ENCODE measurements at places on chromosomes 2 and 18. TPM values are rescaled to one million over a fixed set of nuclear protein-coding genes. Genes with fewer than 3 reads are reported as not detected.
A peak's percentile ranks its signal among the peaks of the same experiment; 100 is the strongest.

- no peak overlapping the region for H3K4me3 ChIP-seq
- H3K4me1 ChIP-seq, result no peaks in the 10 kb centered on the region
- no peak overlapping the region for H3K27ac ChIP-seq
- H3K27me3 ChIP-seq, result peaks cover 15% of the 10 kb centered on the region
- DNase-seq, result no peak
- no peaks in the 10 kb centered on the region for H3K36me3 ChIP-seq
These were observed 1071.7 kb downstream of the RPIA start for GRCh38 chr2:89763254-89763580.

- no peak overlapping the region for H3K4me3 ChIP-seq
- no peaks in the 10 kb centered on the region for H3K27me3 ChIP-seq
- H3K36me3 ChIP-seq, result no peaks in the 10 kb centered on the region
- no peaks in the 10 kb centered on the region for H3K4me1 ChIP-seq
- no peak overlapping the region for H3K27ac ChIP-seq
- DNase-seq, result no peak
These were observed 657.6 kb upstream of the SYT4 start for GRCh38 chr18:43934781-43935471.

Gene NEU2
- total RNA-seq, result not detected

GRCh38 chr2:241363426-241363825 lies 7.3 kb downstream of the FARP2 start:
- H3K27ac ChIP-seq, result peak overlapping the region; percentile 16
- H3K27me3 ChIP-seq, result no peaks in the 10 kb centered on the region
- no peaks in the 10 kb centered on the region for H3K36me3 ChIP-seq
- peaks cover 25% of the 10 kb centered on the region for H3K4me1 ChIP-seq

Gene CNGA3
- not detected for total RNA-seq

- H3K4me1 ChIP-seq, result peaks cover 15% of the 10 kb centered on the region
- H3K27me3 ChIP-seq, result peaks cover 30% of the 10 kb centered on the region
- no peak overlapping the region for H3K27ac ChIP-seq
- no peak overlapping the region for H3K4me3 ChIP-seq
These were observed 5.5 kb upstream of the RMDN2 start for GRCh38 chr2:37919631-37920032.

DNA sequence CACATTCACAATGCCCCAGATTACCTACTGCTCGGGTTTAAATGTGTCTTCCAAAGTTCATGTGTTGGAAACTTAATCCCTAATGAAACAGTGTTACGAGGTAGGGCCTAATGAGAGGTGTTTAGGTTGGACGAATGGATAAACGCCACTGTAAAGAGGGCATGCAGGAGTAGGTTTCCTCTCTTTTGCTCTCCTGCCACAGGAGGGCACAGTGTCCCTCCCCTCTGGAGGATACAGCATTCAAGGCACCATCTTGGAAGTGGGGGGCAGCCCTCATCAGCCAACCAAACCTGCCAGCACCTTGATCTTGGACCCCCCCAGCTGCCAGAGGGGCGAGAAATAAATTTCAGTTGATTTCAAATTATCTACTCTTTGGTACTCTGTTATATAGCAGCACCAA lies 103.5 kb downstream of the TSHZ1 start:
- no peaks in the 10 kb centered on the region for H3K4me1 ChIP-seq
- H3K27me3 ChIP-seq, result peaks cover 24% of the 10 kb centered on the region
- H3K27ac ChIP-seq, result no peak overlapping the region
- H3K4me3 ChIP-seq, result no peak overlapping the region
- peaks cover 3% of the 10 kb centered on the region for H3K36me3 ChIP-seq

GRCh38 chr2:165868211-165868610 lies 74.2 kb upstream of the GALNT3 start:
- H3K27me3 ChIP-seq, result no peaks in the 10 kb centered on the region
- peaks cover 7% of the 10 kb centered on the region for H3K36me3 ChIP-seq
- DNase-seq, result no peak
- peaks cover 2% of the 10 kb centered on the region for H3K4me1 ChIP-seq
- H3K27ac ChIP-seq, result no peak overlapping the region

Gene RELCH
- 49.0 TPM for total RNA-seq

- DNase-seq, result no peak
- peaks cover 36% of the 10 kb centered on the region for H3K27me3 ChIP-seq
- peaks cover 2% of the 10 kb centered on the region for H3K4me1 ChIP-seq
These were observed 40.3 kb downstream of the HRH4 start for GRCh38 chr18:24500766-24501165.

- no peaks in the 10 kb centered on the region for H3K4me1 ChIP-seq
- no peaks in the 10 kb centered on the region for H3K27me3 ChIP-seq
- no peak overlapping the region for H3K4me3 ChIP-seq
- H3K36me3 ChIP-seq, result no peaks in the 10 kb centered on the region
- no peak for DNase-seq
These were observed 80.2 kb upstream of the COL3A1 start for GRCh38 chr2:188893972-188894371.

Gene IL36G
- not detected for total RNA-seq

DNA sequence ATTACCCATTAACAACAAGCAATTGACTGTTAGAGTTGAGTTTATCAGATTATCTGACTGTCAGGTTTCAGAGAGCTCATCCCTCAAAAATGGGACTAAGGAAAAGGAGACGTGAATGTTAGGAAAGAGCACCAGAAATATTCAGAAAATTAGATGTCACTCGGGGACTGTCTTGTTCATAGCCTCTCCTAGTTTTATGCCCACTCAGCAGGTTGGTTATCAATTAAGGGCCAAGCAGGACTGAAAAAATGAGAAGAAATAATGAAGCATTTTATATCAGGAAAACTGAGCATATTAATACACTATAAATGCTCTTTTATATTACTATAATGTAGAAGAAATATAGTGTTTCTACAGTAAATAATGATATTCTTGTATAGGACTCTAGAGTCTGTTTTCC lies 188.1 kb upstream of the NRXN1 start:
- no peaks in the 10 kb centered on the region for H3K4me1 ChIP-seq
- H3K27ac ChIP-seq, result no peak overlapping the region
- no peaks in the 10 kb centered on the region for H3K36me3 ChIP-seq
- no peak overlapping the region for H3K4me3 ChIP-seq
- no peaks in the 10 kb centered on the region for H3K27me3 ChIP-seq
- no peak for DNase-seq

Gene ABHD1
- total RNA-seq, result 0.65 TPM

GRCh38 chr2:216554286-216554685 lies 55.6 kb downstream of the RPL37A start:
- H3K4me3 ChIP-seq, result no peak overlapping the region
- DNase-seq, result no peak
- no peaks in the 10 kb centered on the region for H3K4me1 ChIP-seq
- H3K36me3 ChIP-seq, result no peaks in the 10 kb centered on the region

Gene RTN4
- 92.7 TPM for total RNA-seq

- H3K27ac ChIP-seq, result no peak overlapping the region
- H3K27me3 ChIP-seq, result no peaks in the 10 kb centered on the region
- no peak overlapping the region for H3K4me3 ChIP-seq
- H3K36me3 ChIP-seq, result peaks cover 3% of the 10 kb centered on the region
- H3K4me1 ChIP-seq, result peaks cover 16% of the 10 kb centered on the region
- no peak for DNase-seq
These were observed 73.2 kb downstream of the EMILIN2 start for GRCh38 chr18:2920027-2920426.

Gene IL37
- total RNA-seq, result not detected

Gene SERPINB3
- not detected for total RNA-seq

Gene PXDN
- total RNA-seq, result not detected

- no peaks in the 10 kb centered on the region for H3K27me3 ChIP-seq
- H3K4me3 ChIP-seq, result no peak overlapping the region
- peaks cover 4% of the 10 kb centered on the region for H3K36me3 ChIP-seq
These were observed 66.8 kb upstream of the FOSL2 start for GRCh38 chr2:28325567-28326468.

GRCh38 chr2:136495636-136496035 lies 269.7 kb upstream of the THSD7B start:
- no peak overlapping the region for H3K27ac ChIP-seq
- no peak overlapping the region for H3K4me3 ChIP-seq
- no peaks in the 10 kb centered on the region for H3K36me3 ChIP-seq
- peaks cover 37% of the 10 kb centered on the region for H3K27me3 ChIP-seq
- no peak for DNase-seq

Gene RPE
- total RNA-seq, result 12.4 TPM

- no peak overlapping the region for H3K27ac ChIP-seq
- DNase-seq, result no peak
- peaks cover 14% of the 10 kb centered on the region for H3K27me3 ChIP-seq
- H3K4me1 ChIP-seq, result no peaks in the 10 kb centered on the region
- H3K4me3 ChIP-seq, result no peak overlapping the region
These were observed 34.2 kb upstream of the CCNT2 start for GRCh38 chr2:134884435-134884834.

- peaks cover 34% of the 10 kb centered on the region for H3K27me3 ChIP-seq
- H3K4me1 ChIP-seq, result no peaks in the 10 kb centered on the region
- no peak for DNase-seq
- H3K4me3 ChIP-seq, result no peak overlapping the region
- no peaks in the 10 kb centered on the region for H3K36me3 ChIP-seq
These were observed 62.2 kb downstream of the OSBPL6 start for GRCh38 chr2:178256382-178257042.

DNA sequence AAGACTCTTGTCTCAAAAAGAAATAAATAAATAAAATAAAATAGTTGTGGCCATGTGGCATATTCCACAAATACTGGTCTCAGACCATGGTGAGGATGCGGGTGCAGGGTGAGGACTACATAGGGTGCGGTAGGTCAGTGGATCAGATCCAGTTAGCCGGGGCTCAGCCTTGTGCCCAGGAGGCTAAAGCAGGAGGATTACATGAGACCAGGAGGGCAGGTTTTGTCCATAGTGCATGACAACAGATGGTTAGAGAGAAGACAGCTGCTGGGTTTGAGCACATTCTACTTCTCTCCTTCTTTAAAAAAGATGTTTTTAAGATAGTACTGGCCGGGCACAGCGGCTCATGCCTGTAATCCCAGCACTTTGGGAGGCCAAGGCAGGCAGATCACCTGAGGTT lies 12.8 kb upstream of the PSD4 start:
- H3K36me3 ChIP-seq, result peaks cover 3% of the 10 kb centered on the region
- DNase-seq, result no peak
- H3K4me3 ChIP-seq, result no peak overlapping the region

DNA sequence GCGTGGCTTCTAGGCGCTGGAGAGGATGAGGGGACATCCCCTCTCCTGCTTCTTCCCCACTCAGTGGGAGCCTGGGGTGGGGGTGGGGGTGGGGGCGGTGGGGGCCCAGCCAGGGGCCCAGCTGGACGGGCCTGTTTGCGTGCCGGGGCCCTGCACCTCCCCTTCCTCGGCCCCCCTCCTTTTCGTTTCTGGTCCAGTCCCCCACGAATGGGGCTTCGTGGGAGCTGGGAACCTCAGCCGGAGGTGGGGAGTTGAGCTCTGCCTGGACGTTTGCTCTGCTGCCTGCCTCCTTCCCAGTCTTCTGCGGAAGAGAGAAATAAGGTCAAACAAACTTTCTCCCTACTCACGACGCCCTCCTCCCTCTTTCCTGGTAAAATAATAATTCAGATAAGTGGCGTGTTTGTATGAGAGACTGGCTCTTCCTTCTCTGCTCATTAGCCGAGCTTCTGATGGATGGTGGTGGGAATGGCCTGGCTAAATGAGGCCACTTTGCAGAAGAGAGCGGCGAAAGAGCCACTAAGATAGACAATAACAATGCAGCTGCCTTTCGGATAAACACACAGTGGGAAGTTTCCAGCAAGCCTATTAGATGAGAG lies 782 bp downstream of the MTA3 start:
- H3K36me3 ChIP-seq, result peaks cover 4% of the 10 kb centered on the region
- peak overlapping the region; percentile 94 for H3K27ac ChIP-seq
- peak overlapping the region; percentile 95 for H3K4me3 ChIP-seq
- H3K27me3 ChIP-seq, result no peaks in the 10 kb centered on the region
- peaks cover 18% of the 10 kb centered on the region for H3K4me1 ChIP-seq

Gene TUBA4B
- total RNA-seq, result not detected

GRCh38 chr2:51027442-51027841 lies 4.5 kb downstream of the NRXN1 start:
- H3K27ac ChIP-seq, result no peak overlapping the region
- no peak for DNase-seq
- H3K4me3 ChIP-seq, result no peak overlapping the region
- no peaks in the 10 kb centered on the region for H3K4me1 ChIP-seq
- no peaks in the 10 kb centered on the region for H3K27me3 ChIP-seq
- H3K36me3 ChIP-seq, result no peaks in the 10 kb centered on the region

GRCh38 chr2:68371581-68371980 lies 6.5 kb downstream of the PLEK start:
- DNase-seq, result no peak
- no peak overlapping the region for H3K4me3 ChIP-seq
- H3K27ac ChIP-seq, result peak overlapping the region; percentile 56
- no peaks in the 10 kb centered on the region for H3K27me3 ChIP-seq
- H3K4me1 ChIP-seq, result peaks cover 8% of the 10 kb centered on the region

Gene NT5C1B
- total RNA-seq, result not detected

Gene MYO7B
- total RNA-seq, result 0.75 TPM

DNA sequence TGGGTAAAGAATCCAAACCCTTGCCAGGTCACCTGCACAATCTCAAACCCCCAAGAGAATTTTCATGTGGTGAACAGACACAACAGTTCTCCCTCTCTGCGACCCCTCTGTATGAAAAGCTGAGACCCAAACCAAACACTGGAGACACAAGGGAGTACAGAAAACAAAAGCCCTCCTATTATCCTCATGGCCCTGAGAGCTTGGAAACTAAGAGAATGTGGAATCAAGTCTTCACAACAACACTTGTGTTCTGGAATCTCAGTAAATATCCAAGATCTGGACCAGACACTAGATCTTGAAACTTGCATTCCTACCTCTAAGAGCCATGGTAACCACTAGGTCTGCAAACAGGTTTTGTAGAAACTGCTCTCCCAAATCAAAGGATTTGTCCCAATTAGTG lies 50.1 kb upstream of the CCDC150 start:
- no peak overlapping the region for H3K27ac ChIP-seq
- H3K4me1 ChIP-seq, result peaks cover 4% of the 10 kb centered on the region
- DNase-seq, result no peak
- no peak overlapping the region for H3K4me3 ChIP-seq

DNA sequence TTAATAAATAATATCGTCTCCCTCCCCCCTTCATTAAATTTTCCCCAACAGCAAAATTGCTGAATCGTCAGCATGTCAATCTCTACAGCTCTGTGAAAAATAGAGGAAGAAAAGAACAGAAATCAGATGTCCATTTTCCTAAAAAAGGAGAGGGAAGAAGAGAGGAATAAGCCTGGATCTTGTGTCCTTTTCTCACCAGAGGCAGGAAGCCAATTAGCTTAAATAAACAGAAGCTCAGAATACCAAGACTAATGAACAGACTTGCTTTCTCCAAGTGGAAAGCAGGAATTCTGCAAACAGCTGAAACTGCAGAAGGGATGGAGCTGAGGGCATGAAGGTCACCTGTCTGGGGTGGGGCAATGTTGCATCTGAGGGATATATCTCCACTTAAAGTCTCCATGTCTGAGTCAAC lies 265.7 kb downstream of the CCDC85A start:
- no peak for DNase-seq
- H3K27ac ChIP-seq, result no peak overlapping the region
- H3K4me3 ChIP-seq, result no peak overlapping the region
- no peaks in the 10 kb centered on the region for H3K27me3 ChIP-seq
- H3K36me3 ChIP-seq, result no peaks in the 10 kb centered on the region
- H3K4me1 ChIP-seq, result no peaks in the 10 kb centered on the region

Measured in T-helper 17 cell (primary cell).